CD8-positive, alpha-beta T cell (primary cell): ENCODE measurements at places on chromosomes 12 and 14.

- DNase-seq: no peak
Observed at GRCh38 chr14:85799668-85800067, 269.7 kb downstream of the FLRT2 start.

DNA sequence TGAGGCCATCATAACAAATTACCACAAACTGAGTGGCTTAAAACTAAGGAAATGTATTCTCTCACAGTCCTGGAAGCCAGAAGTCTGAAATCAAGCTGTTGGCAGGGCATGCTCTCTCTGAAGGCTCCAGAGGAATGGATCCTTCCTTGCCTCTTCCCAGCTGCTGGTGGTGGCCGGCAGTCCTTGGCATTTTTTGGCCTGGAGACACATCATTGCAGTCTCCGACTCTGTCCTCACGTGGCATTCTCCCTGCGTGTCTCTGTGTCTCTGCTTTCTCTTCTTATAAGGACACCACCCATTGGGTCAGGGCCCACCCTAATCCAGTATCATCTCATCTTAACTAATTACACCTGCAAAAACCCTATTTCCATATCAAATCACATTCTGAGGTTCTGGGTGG, 206.1 kb downstream of the SLC41A2 start:
- DNase-seq: peak; percentile 5

DNA sequence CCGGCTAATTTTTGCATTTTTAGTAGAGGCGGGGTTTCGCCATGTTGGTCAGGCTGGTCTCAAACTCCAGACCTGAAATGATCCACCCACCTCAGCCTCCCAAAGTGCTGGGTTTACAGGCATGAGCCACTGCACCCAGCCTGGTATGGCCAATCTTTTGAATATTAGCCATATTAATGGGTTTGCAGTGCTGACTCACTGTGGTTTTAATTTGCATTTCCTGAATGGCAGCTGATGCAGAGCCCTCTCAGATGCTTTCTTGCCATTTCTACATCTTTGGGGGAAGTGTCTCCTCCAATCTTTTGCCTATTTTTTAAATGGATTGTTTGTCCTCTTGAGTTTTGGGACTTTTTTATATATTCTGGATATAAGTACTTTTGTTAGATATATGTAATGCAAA, 55.5 kb upstream of the NPAS3 start:
- DNase-seq: no peak

- DNase-seq: no peak
Observed at GRCh38 chr12:116577154-116577561, 18.0 kb downstream of the MAP1LC3B2 start.

GRCh38 chr12:130049666-130050065, 112.6 kb upstream of the FZD10 start:
- DNase-seq: no peak

DNA sequence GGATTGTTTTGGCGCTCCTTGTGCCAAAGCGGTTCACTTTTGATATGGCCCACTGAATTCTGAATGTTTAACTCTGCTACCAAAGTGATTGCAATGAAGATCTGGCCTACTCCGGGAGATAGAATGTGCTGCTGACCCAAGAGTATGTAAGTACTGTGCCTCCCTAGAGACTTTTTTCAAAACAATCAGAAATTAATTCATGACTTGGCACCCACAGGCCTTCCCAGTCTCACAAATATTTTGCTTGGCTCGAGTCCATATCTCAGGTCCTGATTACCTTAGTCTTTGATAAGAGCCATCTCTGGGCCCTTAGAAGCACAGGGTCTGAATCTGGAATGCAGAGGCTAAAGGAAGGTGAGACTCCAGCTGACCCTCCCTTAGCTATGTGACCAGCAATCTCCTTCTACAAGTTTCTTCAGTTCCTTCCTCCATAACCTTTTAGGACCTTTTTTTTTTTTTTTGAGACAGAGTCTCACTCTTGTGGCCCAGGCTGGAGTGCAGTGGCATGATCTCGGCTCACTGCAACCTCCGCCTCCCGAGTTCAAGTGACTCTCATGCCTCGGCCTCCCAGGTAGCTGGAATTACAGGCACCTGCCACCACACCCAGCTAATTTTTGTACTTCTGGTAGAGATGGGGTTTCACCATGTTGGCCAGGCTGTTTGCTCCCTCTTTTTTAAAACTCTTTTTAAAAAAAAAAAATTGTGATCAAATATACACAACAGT, 49.5 kb upstream of the METAP2 start:
- no peak for DNase-seq

GRCh38 chr12:49909826-49910225, 6.1 kb upstream of the FAIM2 start:
- DNase-seq: no peak

DNA sequence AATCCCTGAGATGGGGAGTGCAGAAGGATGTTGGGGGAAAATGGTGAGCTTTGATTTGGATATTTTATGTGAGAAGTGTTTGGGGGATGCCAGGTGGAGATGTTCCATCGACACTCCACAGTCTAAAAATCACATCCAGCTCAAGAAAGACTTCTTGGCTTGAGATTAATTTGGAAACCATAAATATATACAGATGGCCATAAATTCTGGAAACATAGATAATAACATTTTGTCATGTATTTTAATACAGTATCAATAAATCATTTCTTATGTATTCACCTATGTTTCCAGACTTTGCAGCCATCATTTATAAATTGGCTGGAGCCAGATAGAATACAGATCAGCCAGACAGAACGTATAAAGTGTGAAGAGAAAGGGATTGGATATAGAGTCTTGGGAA, 245.5 kb upstream of the DDHD1 start:
- no peak for DNase-seq

DNA sequence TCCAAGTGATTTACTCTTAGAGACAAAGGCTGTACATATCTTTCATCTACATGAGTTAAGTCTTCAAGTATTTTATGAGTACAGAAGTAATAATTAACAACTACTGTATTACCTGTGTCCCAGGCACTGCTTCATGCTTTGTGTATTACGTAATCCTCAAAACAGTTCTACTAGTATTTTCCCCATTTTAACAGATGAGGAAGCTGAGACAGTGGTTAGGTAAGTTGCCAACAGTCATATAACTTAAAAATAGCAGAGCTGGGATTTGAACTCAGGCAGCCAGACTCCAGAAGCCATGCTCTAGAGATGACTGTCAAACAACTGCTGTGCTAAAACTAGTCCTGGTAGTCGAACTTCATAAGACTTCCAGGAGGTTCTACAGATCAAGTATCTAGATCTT, 10.7 kb downstream of the TRMT5 start:
- no peak for DNase-seq

DNA sequence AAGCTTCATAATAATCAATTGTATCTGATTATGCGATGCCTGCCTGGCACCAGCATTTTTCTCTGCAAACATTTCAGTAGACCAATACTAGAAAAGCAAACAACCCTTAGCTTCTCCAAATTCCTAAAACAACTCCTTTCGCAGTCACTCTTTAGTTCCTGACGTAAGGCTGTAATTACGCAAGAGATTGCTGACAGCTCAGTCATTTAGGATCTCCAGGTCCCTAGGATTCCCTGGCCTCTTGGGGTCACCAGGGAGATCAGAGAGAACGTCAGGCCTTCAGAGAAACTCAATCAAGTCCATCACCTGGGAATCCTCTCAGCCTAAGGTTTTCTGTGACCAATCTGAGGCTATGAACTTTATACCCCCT, 390.6 kb downstream of the PAWR start:
- DNase-seq: no peak

- DNase-seq: no peak
Observed at GRCh38 chr12:14825256-14825655, 11.3 kb upstream of the SMCO3 start.

DNA sequence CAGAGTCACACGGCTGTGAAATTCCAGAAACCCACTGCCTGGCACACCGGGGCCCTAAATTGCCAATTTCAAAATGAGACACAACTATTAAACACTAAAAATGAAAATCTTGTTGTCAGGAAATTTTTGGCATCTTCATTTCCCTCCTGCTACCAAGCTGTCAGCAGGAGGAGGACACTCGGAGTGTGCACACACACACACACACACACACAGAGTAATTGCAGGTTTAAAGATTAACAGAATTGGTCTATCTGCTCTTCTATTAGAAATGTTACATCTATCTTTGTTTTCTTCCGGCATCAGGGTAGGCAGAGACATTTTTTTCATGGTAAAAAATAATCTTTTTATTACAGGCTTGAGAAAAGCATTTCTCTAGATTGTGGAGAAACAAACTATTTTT, 314.2 kb downstream of the EGLN3 start:
- DNase-seq: no peak

DNA sequence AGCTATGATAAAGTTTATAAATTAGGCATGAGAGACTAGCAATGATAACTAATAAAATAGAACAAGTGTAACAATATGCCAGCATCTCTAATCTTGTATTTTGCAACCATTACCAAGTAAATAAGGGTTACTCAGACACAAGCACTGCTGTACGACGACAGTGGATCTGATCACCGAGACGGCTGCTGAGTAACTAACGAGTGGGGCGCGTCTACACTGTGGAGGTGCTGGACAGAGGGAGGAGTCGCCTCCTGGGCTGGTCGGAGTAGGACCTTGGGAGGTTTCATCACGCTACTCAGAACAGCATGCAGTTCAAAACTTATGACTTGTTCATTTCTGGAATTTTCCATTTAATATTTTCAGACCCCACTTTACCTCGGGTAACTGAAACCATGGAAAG, 18.4 kb downstream of the COA8 start:
- no peak for DNase-seq

- DNase-seq: peak; percentile 58
Observed at GRCh38 chr12:12357719-12358461, 1.0 kb downstream of the BORCS5 start.

- DNase-seq: peak; percentile 87
Observed at GRCh38 chr14:105351920-105352851, 37.6 kb downstream of the PACS2 start.

GRCh38 chr12:82695531-82695930, 8.8 kb downstream of the TMTC2 start:
- no peak for DNase-seq

GRCh38 chr12:108052260-108052659, 76.8 kb upstream of the WSCD2 start:
- no peak for DNase-seq

DNA sequence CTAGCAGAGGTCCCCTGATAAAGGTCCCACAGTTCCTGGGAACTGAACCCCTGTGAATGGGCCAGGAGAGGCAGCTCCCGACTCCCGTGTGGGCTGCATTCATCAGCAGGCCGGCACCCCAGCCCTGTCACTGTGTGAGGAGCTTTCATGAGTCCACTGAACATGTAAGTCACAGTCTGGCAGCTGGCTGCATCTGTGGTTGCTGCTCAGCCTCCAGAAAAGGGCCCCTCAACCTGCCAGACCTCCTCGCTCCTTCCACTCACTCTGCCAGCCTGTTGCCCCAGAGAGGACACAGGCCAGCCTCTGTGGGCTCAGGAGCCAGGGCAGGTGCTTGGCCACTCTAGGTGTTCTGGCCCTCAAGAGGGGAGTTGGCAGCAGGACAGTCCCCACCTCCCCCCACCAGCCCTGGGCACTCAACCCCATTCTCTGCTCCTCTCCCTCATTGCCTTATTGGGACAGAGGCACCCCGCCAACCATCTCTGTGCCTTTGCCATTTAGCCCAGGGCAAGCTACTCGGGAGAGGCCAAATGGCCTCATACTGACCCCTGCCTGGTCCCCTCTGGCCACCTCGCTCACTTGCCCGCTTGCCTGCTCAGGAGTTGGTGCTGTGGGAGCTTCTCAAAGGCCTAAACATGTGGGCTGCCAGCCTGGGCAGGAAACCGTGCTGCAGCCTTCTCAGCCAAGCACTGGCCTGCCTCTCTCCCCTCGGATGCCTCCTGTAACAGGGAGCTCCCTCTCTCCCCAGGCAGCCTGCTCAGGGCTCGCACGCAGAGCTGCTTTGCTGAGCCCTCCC, 1.9 kb downstream of the RTL1 start:
- no peak for DNase-seq

- no peak for DNase-seq
Observed at GRCh38 chr12:43462741-43463140, 89.3 kb downstream of the ADAMTS20 start.

GRCh38 chr12:52234223-52234810, 1.3 kb downstream of the KRT7 start:
- no peak for DNase-seq

- DNase-seq: no peak
Observed at GRCh38 chr14:82182646-82183045, 649.0 kb upstream of the SEL1L start.

DNA sequence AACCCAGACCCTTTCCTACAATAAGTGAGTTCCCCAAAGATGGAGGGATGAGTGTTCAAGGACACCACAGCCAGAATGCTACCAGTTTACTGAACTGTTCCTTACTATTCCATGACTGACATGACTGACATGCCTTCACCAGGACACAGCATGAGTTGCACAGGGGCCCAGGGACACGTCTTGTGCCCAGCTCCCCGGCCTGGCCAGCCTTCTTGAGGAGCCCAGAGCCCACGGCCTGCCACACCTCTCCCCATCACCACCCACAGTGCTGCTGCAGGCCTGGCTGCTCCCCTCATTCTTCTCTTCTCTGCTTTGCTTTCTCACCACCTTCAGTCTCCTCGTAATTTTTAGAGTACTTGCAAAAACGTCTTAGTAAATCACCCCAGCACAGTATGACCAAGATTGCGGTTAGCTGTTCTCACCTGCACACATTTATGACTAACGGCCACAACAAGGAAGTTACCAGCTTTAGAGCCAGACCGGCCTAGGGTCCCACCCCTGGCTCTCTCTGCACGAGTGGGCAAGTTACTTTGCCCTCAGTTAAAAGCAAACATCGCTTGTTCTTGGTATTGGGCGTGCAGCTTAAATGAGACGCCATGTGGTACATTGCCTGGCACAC, 18.5 kb downstream of the PPP2R5E start:
- DNase-seq: peak; percentile 67
